Cardiac fibroblast (primary cell): ENCODE measurements at places on chromosomes 7 and 10.
A peak's percentile ranks its signal among the peaks of the same experiment; 100 is the strongest.

GRCh38 chr7:85457911-85458310 is 271.1 kb upstream of the SEMA3D start:
- DNase-seq, result peak; percentile 45

DNA sequence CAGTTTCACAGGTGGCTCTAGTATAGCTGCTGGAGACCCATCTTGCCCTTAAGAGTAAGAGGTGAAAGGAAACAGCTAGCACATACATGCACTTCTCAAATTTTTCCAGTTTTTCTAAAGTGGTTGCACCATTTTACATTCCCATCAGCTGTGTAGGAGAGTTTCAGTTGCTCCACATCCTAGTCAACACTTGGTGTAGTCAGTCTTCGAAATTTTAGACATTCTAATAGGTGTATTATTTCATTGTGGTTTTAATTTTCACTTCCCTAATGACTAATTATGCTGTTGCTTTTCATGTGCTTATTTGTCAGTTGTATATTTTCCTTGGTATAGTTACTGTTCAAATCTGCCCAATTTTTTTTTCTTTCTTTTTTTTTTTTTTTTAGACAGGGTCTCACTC is 9.5 kb upstream of the HACD1 start:
- no peak for DNase-seq

- peak; percentile 86 for DNase-seq
Observed at GRCh38 chr7:121547544-121548092, 151.5 kb upstream of the FAM3C start.

- DNase-seq, result no peak
Observed at GRCh38 chr10:70186571-70186970, 16.3 kb upstream of the SAR1A start.

DNA sequence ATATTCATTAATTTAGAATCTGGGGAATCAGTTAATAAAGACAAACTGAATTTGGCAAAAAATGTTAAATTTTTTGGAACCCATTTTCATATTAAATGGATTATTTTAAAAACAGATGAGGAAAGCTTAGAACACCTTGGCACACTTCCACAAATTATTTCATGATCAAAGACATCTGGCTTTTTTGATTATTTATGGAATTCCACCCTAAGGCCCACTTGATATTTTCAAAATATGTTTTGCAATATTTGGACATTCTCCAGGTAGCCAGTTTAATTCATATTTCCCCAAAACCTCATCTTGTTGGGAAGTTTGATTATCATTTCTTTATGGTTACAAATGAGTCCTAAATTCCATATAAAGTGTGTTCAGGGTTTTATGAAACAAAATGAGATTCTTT is 129.9 kb downstream of the DOCK4 start:
- DNase-seq, result peak; percentile 59

- DNase-seq, result no peak
Observed at GRCh38 chr10:110335314-110336064, 30.8 kb upstream of the SMNDC1 start.

GRCh38 chr10:48725708-48726107 is 41.0 kb downstream of the WDFY4 start:
- DNase-seq, result no peak

DNA sequence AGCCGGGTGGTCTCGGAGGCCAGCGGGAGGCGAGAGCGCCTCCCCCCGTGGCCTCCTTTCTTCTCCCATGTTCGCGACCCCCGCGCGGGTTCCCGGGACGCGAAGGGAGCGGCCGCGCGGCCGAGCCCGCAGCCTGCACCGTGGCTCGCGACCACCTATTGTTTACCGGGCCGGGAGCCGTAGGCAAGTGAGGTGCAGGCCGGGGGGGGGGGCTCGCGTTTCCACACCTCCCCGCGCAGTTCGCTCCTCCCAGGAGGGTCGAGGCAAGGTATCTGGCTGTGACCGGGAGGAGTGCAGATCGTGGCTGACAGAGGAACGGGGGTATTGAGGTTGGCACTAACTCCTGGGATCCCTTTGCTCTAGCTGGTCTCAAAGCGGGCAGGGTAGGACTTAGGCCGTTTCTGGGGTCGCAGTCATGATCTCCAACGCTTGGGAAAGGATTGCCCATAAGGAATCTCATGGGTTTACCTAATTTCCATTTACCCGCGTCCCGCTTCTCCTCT is 734 bp downstream of the PTPN12 start:
- DNase-seq, result no peak

DNA sequence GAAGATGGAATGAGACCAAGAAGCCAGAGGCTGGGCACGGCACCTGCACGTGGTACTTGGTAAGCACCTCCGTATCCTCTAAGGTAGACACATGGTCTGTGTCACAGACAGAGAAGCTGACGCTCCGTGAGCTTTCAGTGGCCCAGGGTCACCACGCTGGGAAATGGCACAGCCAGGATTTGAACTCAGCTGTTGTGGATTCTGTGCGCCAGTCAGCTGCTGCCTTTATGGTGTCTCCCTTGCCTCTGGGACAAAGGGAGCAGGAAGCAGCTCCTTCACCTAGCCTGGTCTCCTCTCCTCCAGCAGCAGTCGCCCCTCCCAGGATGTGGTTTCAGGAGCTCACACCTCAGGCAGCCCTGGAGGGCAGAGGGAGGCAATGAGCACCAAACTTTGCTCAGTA is 110.8 kb downstream of the ARHGAP22 start:
- DNase-seq, result no peak

GRCh38 chr7:74481458-74482196 is 27.9 kb downstream of the GTF2IRD1 start:
- DNase-seq, result peak; percentile 24

- DNase-seq, result no peak
Observed at GRCh38 chr7:43771573-43771972, 13.1 kb downstream of the BLVRA start.

- DNase-seq, result no peak
Observed at GRCh38 chr10:31366703-31367102, 47.7 kb downstream of the ZEB1 start.

DNA sequence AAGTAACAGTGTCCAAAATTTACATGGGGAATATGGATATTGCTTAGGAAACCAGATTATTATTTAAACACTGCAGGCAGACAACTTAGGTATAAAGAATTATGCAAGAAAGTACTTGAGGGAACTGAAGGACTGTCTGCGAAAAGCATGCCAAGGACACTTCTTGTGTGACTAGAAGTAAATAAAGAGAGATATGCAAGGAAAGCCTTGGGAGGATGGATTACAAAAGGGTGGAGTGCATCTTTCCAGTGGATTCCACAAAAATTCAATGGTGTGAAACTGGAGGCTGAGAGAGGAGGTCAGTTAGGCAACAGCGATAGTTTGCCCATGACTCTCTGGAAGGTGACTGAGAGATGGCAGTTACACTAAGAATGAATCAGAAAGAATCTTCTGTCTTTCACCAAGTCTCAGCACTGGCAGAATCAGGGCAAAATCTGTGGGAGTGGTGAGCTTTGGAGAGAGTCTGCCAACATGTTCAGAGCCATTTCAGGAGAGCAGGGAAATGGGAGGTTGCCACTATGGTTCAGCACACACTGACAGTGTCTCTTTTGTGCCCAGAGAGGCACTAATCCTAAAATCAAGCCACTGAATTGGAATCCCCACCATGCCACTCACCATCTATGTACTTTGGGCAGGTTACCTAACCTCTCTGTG is 331.6 kb downstream of the BMPER start:
- DNase-seq, result no peak
